ENCODE measurements at places on chromosomes 7 and 10.

GRCh38 chr10:33899578-33900531, 565.4 kb upstream of the NRP1 start:
- ATAC-seq, result no peak

DNA sequence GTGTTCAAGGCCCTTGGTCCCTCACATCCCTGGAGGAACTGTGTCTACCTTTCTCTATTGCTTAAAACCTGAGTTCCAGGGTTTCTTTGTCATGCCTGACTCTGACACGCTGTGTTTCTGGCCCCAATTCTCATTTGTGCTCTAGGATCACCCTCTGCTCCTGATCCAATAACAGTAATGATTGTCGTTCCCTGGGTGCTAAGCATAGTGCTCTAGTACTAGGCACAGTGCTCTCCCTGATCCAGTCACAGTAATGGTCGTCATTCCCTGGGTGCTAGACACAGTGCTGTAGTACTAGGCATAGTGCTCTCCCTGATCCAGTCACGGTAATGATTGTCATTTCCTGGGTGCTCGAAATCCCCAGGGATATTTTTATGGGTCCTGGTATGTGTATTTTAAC, 46.6 kb upstream of the UCN3 start:
- ATAC-seq, result no peak

- ATAC-seq, result no peak
Observed at GRCh38 chr10:88820748-88821401, 18.3 kb downstream of the LIPM start.

GRCh38 chr7:119270644-119271043, 1002.3 kb upstream of the KCND2 start:
- ATAC-seq, result no peak
